ENCODE measurements at places on chromosomes 1 and 21.

GRCh38 chr21:46500224-46500861, 41.7 kb downstream of the DIP2A start:
- DNase-seq: no peak

DNA sequence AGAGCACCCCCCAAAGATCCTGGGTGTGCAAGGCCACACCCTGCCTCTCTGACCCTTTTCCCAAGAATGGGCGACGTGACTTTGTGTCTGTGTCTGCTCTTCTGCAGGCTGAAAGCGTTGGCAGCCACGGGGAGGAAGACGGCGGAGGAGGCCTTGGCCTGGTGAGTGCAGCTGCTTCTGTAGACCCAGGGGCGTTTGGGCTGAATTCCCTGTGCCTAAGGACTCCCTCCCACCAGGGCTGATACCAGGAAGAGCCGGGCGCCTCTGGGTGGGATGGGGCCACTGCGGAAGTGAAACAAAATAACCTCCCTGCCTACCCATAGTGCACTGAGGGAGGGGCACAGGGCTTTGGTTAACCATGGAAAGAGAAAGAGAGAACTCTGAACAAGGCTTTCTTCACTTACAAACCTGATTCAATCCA, 2.5 kb downstream of the UBASH3A start:
- DNase-seq: no peak

GRCh38 chr1:241311056-241311746, 45.8 kb downstream of the RGS7 start:
- DNase-seq: no peak

GRCh38 chr1:214215583-214215982, 65.4 kb upstream of the SMYD2 start:
- DNase-seq: no peak

DNA sequence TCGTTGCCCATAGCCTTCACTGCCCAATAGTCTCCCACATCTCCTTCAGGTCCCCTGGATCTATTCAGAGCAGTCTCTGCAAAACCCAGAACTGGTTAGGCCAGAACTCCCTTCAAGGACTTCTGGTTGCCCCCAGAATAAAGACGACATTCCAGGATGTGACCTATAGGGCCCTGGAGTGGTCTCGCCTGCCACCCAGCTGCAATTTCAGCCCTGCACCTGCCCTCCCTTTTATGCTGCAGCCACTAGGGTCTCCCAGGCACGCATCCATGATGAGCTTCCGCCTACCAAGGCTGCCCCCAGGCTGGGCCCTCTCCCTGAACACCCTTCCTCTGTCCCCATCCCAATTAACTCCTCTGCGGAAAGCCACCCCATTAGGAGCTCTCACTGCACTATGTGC, 7.2 kb upstream of the TSPEAR start:
- no peak for DNase-seq

DNA sequence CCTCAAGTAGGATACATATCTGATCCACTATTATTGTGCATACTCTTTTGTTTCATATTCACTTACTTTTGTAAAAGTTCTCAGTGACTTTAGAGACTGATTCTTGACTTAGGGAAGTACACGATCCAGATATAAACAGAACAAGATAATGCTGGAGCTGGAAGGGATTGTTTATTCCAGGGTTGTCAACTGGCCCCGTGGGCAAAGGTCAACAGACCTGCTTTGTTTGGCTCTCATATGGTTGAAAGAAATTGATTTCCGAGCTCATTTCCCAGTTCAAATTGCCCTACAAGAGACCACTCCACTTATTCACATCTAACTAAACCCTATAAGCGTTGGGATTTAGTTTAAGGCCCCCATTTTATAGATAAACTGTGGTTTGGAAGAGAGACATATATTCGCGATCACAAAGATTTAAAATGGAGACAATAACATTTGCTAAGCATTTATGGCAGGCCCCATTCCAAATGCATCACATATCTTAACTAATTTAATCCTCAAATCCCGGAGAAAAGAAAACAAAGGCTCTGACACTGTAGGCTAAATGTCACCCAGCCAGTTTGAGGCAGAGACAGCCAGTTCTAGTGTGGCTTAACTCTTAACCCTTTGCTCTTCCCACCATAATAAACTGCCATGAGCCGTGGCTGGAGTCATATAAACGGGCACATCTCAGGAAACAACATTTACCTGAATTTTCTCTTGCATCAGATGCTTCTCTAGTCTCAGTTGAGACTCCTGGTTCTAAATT, 20.6 kb downstream of the REG4 start:
- no peak for DNase-seq

- peak; percentile 29 for DNase-seq
Observed at GRCh38 chr1:160354388-160354985, 11.3 kb downstream of the NCSTN start.

- DNase-seq: no peak
Observed at GRCh38 chr1:78033797-78034172, 12.0 kb upstream of the GIPC2 start.

DNA sequence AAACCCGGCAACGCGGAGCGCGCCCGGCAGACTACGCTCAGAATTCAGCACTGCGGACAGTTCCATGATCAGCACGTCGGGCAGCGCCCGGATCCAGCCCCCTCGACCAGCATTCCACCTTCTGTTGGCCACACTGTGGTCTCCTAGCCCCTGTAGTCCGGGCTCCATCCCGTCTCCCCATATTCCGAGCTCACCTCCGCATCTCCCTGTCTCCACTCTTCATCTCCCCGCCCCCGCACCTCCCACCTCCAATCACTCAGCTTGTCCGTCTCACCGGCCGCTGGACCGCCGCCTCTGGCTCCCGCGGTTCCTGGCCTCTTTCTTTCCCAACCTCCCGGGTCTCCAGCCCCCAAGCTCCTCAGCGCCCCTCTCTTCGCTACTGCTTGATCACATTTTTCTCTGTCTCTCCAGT, 500 bp downstream of the EPHA10 start:
- DNase-seq: no peak

DNA sequence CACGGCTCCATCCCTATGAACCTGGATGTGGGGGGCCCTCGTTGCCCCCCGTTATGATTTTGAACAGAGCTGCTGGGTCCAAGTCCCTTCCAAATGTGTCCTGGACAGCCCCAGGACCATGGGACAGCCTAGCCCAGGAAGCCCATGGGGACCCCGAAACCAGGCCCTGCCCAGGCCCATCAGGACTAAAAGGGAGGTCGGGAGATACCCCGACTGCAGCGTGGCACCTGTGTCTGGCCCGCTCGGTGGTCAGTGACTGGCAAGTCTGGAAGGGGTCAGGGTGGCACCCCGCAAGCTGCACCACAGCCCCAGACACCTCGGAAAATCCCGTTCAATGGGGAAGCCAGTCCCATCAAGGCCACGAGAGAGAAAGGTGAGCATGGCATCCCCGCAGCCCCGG, 10.4 kb upstream of the SRARP start:
- no peak for DNase-seq

DNA sequence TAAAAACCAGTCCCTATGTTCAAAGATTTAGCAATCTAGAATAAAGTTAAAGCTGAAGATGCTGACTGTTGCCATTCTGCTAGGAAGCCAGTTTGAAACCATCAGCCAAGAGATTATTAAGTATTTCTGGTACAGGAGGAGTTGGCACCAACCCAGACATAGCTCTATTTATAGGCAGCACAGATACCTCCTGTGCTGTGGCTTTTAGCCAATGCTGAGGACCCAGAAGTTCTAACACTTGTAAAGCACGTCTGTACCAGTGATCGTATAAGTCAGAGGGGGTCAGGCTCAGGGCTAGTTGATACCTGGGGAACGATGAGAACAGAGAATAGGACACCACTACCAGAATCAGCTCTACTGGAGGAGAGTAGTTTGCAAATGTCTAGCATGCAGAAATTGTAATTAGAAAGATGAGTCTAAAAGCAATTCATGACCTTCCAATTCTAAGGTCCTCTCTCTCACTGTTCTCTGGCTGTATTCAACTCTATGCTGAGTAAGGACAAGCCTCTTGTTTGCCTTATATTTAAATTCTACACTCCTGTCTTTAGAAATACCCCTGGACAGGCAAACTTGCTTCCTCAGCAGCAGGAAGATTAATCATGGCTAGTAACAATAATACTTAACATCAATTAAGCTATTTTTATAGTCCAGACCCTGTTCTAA, 96.8 kb upstream of the PALMD start:
- DNase-seq: peak; percentile 87

- no peak for DNase-seq
Observed at GRCh38 chr1:154793685-154794084, 76.4 kb downstream of the KCNN3 start.

GRCh38 chr1:195766709-195767108, 841.5 kb downstream of the KCNT2 start:
- DNase-seq: no peak

DNA sequence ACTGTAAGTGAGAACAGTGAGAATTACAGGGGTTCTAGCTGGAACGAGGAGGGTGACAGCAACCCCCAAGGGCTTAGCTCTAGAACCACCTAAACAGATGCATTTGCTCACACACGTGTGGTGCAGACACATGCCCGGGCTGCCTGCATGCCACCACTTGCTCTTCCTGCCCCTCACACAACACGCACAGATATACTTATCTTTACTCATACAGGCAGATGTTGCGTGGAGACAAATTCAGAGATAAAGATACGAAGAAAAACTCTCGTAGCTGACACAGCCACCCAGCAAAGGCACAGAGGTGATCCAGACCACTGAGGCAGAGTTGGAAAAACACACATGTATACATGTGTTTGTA, 13.5 kb downstream of the VANGL1 start:
- peak; percentile 68 for DNase-seq

DNA sequence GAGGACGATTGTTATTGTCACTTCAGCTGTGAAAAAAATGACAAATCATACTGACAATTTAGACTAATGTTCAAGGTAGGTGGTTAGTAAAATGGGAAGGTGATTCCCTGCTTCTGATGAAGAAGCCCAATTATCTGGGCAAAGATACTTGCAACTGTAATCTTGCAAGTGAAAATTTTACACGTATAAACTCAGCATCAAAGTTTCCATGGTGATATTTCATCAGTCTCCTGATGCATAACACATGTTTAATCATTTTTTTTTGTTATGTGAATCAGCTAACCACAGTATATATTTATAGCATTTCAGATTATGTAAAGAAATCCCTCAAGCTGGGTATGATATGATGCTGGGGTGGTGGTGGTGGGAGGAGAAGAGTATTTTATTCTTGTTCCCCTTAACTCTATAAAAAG, 16.4 kb upstream of the KCNK1 start:
- no peak for DNase-seq

- DNase-seq: no peak
Observed at GRCh38 chr1:244869364-244869827, 5.1 kb upstream of the HNRNPU start.

DNA sequence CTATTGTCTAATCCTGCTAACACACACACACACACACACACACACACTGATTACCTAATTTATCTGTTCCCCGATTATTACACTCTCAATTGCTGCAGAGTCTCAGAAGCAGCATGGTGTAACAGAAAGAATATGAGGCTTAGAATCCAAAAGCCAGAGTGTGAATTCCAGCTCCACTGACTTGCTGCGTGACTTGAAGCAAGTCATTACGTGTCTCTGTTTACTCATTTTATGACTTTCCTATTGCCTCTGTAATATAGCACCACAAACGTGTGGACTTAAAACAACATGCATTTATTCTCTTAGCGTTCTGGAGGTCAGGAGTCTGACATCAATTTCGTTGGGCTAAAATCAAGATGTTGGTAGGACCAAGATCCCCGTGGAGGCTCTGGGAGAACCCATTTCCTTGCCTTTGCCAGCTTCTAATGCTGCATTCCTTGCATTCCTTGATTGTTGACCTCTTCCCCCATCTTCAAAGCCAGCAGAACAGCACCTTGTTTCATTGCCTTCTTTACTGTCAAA, 55.9 kb upstream of the ATP5PO start:
- no peak for DNase-seq

DNA sequence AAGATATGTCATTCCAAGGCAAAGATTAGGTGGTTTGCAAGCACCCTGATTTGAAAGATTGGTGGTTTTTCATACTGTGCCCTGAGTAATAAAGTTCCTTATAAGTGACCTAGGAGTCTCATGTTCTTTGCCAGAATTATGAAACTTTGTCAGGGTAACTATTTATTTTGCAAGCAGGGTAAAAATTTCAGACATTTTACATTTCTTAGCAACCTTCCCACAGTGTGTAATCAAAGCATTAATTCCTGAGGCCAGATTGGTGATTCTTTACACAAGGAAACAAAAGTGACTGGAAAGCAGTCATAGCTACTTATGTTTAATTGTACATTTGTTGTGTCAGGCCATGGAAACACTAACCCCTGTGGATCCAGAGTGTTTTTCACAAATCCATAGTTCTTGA, 998.0 kb upstream of the B3GALT2 start:
- no peak for DNase-seq

GRCh38 chr1:46477153-46477929, 12.3 kb upstream of the DMBX1 start:
- peak; percentile 66 for DNase-seq

GRCh38 chr1:203765029-203765837, at the start of gene LAX1:
Gene LAX1, plus strand, starts transcription at chr1:203765183. Its CDS starts 383 bp downstream, at chr1:203765566.
- no peak for DNase-seq

DNA sequence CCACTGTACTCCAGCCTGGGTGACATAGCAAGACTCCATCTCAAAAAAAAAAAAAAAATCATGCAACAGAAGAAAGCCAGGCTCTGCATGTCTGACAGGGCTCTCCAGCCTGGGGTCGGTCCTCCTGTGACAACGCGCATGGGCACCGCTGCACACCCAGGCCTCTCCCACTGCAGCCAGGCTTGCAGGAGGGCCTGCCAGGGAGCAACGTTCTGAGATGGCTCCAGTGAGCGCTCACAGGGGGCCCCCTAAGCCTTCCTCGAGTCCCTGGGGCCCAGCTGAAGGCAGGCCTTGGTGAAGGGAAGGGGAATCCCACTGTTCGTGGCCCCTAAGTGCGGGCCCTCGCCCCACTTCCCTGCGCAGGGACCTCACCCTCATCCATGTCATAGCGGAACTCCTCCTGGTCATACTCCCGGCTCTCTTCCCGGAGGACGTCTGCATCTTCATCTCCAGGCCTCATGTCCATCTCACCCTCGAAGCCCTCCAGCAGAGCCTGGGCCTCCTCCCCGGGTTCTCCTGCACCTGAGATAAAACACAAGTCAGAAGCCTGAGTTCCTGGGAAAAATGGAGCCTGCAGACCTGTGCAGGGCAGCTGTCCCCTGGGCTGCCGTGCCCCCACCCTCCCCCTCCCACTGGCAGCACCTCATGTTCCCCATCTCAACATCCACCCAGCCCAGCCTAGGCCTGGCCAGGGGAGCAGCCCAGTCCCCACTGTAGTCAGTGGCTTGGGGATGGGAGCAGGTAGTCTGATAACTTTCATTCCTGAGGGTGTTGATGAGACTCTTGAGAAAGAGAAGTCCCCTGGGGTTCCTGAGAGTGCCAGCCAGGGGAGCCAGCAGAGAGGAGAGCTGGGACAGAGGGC, 20.3 kb downstream of the RSPH1 start:
- no peak for DNase-seq

DNA sequence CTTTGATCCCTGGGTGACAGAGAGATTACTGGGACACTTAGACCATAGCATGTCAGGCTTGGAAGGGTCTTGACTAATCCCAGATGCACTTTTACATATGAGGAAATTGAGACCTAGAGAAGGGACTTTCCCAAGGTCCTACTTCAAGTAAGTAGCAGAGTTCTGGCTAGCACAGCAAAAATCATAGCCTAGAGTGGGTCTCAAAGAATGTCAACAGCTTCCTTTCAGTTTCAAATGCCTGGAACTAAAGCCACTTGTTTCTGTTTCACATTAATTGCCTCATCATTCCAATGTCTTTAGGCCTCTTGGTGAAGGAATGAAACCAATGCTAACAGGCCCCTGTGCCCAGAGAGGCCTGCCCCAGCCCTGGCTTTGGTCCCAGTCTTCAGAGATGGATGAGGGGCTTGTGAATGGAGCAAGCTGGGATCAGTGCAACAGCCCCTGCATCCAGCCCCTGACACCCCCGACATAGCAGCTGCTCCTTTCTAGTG, 26.6 kb downstream of the ATF3 start:
- no peak for DNase-seq

- DNase-seq: no peak
Observed at GRCh38 chr1:178941849-178942248, 71.0 kb upstream of the ANGPTL1 start.

Measured in NCI-H2171 treated with DMSO at 0.1 percent for 48 hours (cell line).